Muscle of arm (tissue), 14 donors: ENCODE measurements at places on chromosomes 7 and 10. TPM values are rescaled to one million over a fixed set of nuclear protein-coding genes. Genes with fewer than 3 reads are reported as not detected.

The HTRA1 gene
- polyA plus RNA-seq: 156 TPM

The CYP3A7 gene
- polyA plus RNA-seq: not detected

The DYDC1 gene
- polyA plus RNA-seq: not detected

The CRYGN gene
- polyA plus RNA-seq: 0.33 TPM

The OR2A12 gene
- polyA plus RNA-seq: 0.04 TPM

The BEND7 gene
- polyA plus RNA-seq: 9.7 TPM

The ATG9B gene
- polyA plus RNA-seq: 2.3 TPM

The CNNM1 gene
- 0.12 TPM for polyA plus RNA-seq

The PRSS37 gene
- not detected for polyA plus RNA-seq

The ABCB8 gene
- polyA plus RNA-seq: 16.8 TPM

The ERVW-1 gene
- polyA plus RNA-seq: 1.4 TPM

The PLAU gene
- 34.6 TPM for polyA plus RNA-seq

The FMC1 gene
- not detected for polyA plus RNA-seq

The DNAJC1 gene
- polyA plus RNA-seq: 11.0 TPM

The OPN1SW gene
- 3.9 TPM for polyA plus RNA-seq

The ZYX gene
- 656 TPM for polyA plus RNA-seq

The PVRIG gene
- polyA plus RNA-seq: 3.3 TPM

The C10orf105 gene
- 0.30 TPM for polyA plus RNA-seq

The GRID2IP gene
- polyA plus RNA-seq: not detected

The TSPAN33 gene
- polyA plus RNA-seq: 35.8 TPM

The SPAM1 gene
- polyA plus RNA-seq: not detected

The GJD4 gene
- 0.18 TPM for polyA plus RNA-seq

The COL13A1 gene
- 9.2 TPM for polyA plus RNA-seq

The SFMBT2 gene
- 7.5 TPM for polyA plus RNA-seq

The CAV1 gene
- 237 TPM for polyA plus RNA-seq

The PPP1R3A gene
- polyA plus RNA-seq: not detected

The MRPS33 gene
- 85.6 TPM for polyA plus RNA-seq

The MKLN1 gene
- 29.1 TPM for polyA plus RNA-seq

The TAS2R3 gene
- 0.35 TPM for polyA plus RNA-seq

The TRIM24 gene
- polyA plus RNA-seq: 29.9 TPM

The SOSTDC1 gene
- 17.8 TPM for polyA plus RNA-seq

The NRG3 gene
- polyA plus RNA-seq: 0.40 TPM

The MALRD1 gene
- polyA plus RNA-seq: 0.41 TPM

The KAZALD1 gene
- 30.7 TPM for polyA plus RNA-seq

The CLRN3 gene
- 0.16 TPM for polyA plus RNA-seq

The RHEB gene
- polyA plus RNA-seq: 99.0 TPM

The LIPK gene
- 2.6 TPM for polyA plus RNA-seq

The HOXA10 gene
- 28.5 TPM for polyA plus RNA-seq

The CALU gene
- polyA plus RNA-seq: 270 TPM

The NEBL gene
- polyA plus RNA-seq: not detected

The SNX10 gene
- polyA plus RNA-seq: 2.6 TPM

The CTTNBP2 gene
- polyA plus RNA-seq: not detected

The MSS51 gene
- polyA plus RNA-seq: 52.3 TPM

The CTAGE8 gene
- 0.25 TPM for polyA plus RNA-seq

The PLPP4 gene
- 0.57 TPM for polyA plus RNA-seq

The IFIT2 gene
- not detected for polyA plus RNA-seq

The NPC1L1 gene
- 0.24 TPM for polyA plus RNA-seq

The PILRA gene
- polyA plus RNA-seq: 2.9 TPM

The LOXL4 gene
- polyA plus RNA-seq: 7.5 TPM

The BMPER gene
- 9.1 TPM for polyA plus RNA-seq
